ENCODE measurements at places on chromosomes 1 and 21. TPM values are rescaled to one million over a fixed set of nuclear protein-coding genes. Genes with fewer than 3 reads are reported as not detected.

Gene KRTAP13-2
- total RNA-seq = not detected

Gene TAL1
- 121 TPM for total RNA-seq

Gene CLDN17
- total RNA-seq = not detected

Gene LCE2C
- not detected for total RNA-seq

Gene CD5L
- total RNA-seq = not detected

Gene SFN
- 0.11 TPM for total RNA-seq

Gene LPAR3
- total RNA-seq = 0.11 TPM

Gene S100A16
- total RNA-seq = 493 TPM

Gene MGST3
- total RNA-seq = 248 TPM

Gene NBPF4
- not detected for total RNA-seq

Gene ZFP69
- total RNA-seq = 1.8 TPM

Gene FCRL6
- total RNA-seq = not detected

Gene CSF1
- total RNA-seq = 3.9 TPM

Gene TMPRSS15
- total RNA-seq = not detected

Gene H6PD
- total RNA-seq = 20.5 TPM

Gene NUP210L
- 0.17 TPM for total RNA-seq

Gene HAO2
- not detected for total RNA-seq

Gene CYP4A22
- not detected for total RNA-seq

Gene GJA9
- not detected for total RNA-seq

Gene LIN28A
- total RNA-seq = not detected

Gene SYT2
- not detected for total RNA-seq

Gene LCE1F
- not detected for total RNA-seq

Gene HSPB7
- not detected for total RNA-seq

Gene S100A7
- not detected for total RNA-seq

Gene S100A1
- total RNA-seq = not detected

Gene MX2
- total RNA-seq = 0.22 TPM

Gene GBP5
- total RNA-seq = under 0.01 TPM

Gene WNT4
- total RNA-seq = 0.76 TPM

Gene AGBL4
- 0.09 TPM for total RNA-seq

Gene CD55
- 168 TPM for total RNA-seq

Gene NR1I3
- total RNA-seq = not detected

Gene RYR2
- 0.22 TPM for total RNA-seq

Gene BARHL2
- not detected for total RNA-seq
